Fibroblast of villous mesenchyme (primary cell): ENCODE measurements at places on chromosomes 13 and 19. TPM values are rescaled to one million over a fixed set of nuclear protein-coding genes. Genes with fewer than 3 reads are reported as not detected.

ZNF540 gene
- total RNA-seq, result 0.32 and 0.86 TPM in 2 replicates

PSG2 gene
- 0.32 and 5.2 TPM in 2 replicates for total RNA-seq

GRCh38 chr19:4357095-4357797 is 13.9 kb downstream of the MPND start:
- DNase-seq, result no peak

TNNT1 gene
- total RNA-seq, result under 0.01 and 0.64 TPM in 2 replicates

GPR180 gene
- total RNA-seq, result 12.6 and 28.1 TPM in 2 replicates

- DNase-seq, result no peak
These were observed 78.9 kb downstream of the ZNF100 start for GRCh38 chr19:21688464-21688863.

DNA sequence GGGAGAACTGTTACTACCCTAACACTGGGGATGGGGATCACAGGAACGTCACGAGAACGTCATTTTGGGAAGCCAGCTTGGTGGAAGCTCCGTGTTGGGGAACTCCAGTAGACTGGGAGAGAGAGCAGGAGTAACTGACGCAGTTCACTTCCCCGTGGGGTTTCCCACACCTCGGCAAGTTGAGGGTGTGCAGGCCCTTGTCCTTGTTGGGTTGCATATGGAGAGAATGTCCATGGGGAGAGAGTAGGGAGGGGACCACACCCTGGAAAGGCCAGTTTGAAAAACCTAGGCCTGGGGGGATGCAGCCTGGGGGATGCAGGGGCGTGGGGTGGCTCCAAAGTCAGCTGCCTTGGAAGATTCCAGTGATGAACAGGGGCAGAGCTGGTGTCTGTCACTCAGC is 50.7 kb upstream of the MCF2L start:
- DNase-seq, result no peak

DNA sequence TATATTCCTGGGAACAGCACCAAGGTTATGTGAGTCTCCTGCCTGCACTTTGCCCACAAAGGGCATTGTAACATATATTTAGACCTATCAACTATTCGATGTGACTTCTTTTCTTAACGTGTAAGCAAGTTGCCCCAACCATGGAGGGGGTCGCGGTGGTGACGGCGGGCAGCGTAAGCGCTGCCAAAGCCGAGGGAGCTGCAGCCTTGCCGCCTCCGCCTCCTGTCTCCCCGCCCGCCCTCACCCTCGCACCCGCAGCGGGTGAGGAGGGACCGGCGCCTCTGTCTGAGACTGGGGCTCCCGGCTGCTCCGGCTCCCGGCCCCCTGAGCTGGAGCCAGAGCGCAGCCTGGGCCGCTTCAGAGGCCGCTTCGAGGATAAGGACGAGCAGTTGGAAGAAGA is 59.0 kb downstream of the ZNF676 start:
- no peak for DNase-seq

- no peak for DNase-seq
These were observed 32.6 kb upstream of the SLC46A3 start for GRCh38 chr13:28751175-28751960.

- no peak for DNase-seq
These were observed 64.8 kb downstream of the DHRS12 start for GRCh38 chr13:51739027-51739764.

SOX21 gene
- total RNA-seq, result not detected in 2 replicates

NLRP5 gene
- not detected in 2 replicates for total RNA-seq

DNA sequence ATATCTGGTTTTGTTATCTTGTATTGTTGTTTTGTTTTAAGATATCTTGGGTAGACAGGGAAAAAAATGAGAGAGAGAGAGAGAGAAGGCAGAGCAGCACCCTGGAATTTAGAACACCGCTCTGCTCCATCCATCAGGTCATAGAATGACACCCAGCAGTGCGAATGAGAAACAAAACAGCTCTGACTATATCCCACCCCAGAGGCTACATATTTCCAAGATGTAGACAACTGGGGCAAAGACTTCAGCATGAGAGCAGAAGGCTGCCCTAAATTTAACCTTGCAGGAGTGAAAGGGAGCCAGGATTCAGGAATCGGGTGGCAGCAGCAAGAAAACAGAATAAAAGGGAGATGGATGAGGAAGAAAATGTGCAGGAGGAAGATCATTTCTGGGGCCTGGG is 46.5 kb downstream of the TNFSF13B start:
- no peak for DNase-seq

- DNase-seq, result no peak
These were observed 28.0 kb upstream of the RB1 start for GRCh38 chr13:48275507-48275906.

LAIR2 gene
- not detected in 2 replicates for total RNA-seq

DNA sequence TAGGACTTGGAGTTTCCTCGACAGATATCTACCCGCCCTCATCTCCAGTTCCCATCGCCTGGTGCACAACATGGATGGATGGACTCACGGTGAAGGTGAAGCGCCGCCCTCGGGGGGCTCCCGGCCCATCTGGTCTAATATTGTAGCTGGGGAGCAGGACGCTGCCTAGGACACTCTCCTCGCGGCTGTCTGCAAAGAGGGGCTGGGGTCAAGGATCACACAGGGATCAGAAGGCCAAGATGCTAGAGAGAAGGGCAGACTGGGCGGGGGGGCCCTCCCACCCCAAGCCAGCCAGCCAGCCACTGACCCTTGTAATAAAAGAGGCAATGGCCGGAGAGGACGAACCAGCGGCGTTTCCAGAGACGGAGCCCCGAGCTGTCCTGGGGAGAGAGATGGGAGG is 7.1 kb downstream of the PLEKHA4 start:
- no peak for DNase-seq

DNA sequence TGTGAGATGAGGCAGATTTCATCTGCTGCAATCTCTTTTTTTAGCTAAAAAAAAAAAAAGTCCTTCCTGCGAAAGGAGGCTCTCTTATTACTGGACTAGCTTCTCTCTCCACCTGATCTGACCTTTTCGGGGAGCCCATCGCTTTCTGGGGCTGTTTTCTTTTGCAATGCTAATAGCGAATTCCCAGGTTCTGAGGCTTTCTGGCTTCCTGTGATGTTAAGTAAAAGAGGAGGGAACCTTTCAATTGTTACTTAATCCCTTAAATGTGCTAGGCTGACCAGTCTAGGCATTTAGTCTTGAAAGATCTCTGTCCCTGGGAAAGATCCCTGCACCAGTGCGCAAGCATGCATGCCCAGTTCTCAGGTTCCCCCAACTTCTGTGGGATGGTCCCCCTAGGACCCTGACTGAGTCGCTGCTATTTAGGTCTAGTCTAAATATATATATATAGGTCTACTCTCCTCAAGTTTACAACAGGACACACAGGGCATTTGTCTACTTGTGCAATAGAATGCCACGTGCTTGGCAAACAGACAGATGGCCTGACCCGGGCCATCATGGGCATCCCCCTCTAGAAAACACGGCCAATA is 224.7 kb downstream of the ZNF536 start:
- DNase-seq, result no peak

C19orf81 gene
- total RNA-seq, result 0.97 TPM in 1 of 2 replicates, not detected in the other

TUBB4A gene
- not detected in 2 replicates for total RNA-seq

- no peak for DNase-seq
These were observed 17.7 kb upstream of the ANKRD10 start for GRCh38 chr13:110932588-110932987.

DNA sequence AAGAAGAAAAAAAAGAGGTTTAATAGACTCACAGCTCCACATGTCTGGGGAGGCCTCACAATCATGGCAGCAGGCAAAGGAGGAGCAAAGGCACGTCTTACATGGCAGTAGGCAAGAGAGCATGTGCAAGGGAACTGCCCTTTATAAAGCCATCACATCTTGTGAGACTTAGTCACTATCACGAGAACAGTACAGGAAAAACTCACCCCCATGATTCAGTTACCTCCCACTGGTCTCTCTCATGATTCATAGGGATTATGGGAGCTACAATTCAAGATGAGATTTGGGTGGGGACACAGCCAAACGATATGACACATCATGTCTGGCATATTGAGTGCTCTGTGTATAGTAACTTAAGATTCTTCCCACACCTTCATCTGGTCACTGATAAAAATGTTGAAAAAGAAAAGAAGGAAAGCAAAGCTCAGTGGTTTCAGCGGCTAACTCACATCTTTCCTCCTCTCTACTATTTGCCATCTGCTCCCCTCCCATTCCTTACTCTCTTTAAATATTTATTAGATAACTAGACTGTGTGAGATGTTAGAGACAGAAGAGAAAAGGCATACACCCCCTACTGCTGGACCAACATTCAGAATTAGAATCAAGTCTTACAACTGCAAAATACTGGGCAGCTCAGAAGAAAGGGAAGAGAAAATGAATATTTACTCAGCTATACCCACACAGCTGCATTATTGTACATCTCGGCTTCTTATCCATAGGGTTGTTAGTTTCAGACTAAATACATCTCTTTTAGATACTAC is 60.1 kb upstream of the AKAP11 start:
- peak; percentile 7 for DNase-seq

DNA sequence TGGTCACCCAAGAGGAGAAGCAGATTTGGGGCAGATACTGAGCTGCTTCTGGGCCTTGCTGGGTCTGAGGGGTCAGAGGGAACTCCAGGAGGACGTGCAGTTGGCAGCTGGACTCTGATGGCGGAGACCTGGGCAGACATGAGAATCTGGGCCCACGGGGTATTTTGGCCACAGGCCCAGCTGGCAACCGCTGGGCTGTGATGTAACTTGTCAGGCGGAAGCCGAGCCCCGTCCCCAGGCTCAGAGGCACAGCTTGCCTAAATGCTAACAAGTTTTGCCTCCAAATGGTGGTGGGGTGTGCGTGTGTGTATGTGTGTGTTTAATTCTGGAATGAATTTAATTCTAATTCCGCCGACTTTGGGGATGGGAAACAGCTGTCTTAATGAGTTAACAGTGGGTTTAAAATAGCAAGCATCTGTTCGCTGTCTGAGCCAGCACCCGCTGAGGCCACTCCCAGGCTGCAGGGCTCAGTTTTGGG is 11.6 kb downstream of the ZNRF4 start:
- DNase-seq, result no peak

GRCh38 chr13:40368127-40368891 is 298.1 kb downstream of the FOXO1 start:
- DNase-seq, result no peak

ZNF835 gene
- total RNA-seq, result 0.32 TPM in 1 of 2 replicates, not detected in the other

DMKN gene
- total RNA-seq, result 0.97 and 2.2 TPM in 2 replicates

GRCh38 chr19:2243274-2244124 is 5.6 kb upstream of the AMH start:
- DNase-seq, result no peak

ZNF566 gene
- total RNA-seq, result 8.4 and 11.2 TPM in 2 replicates

GRCh38 chr13:23751195-23751594 is 138.0 kb downstream of the MIPEP start:
- DNase-seq, result peak; percentile 36

APOC1 gene
- 1.3 and 2.6 TPM in 2 replicates for total RNA-seq

F7 gene
- total RNA-seq, result not detected in 2 replicates

DNA sequence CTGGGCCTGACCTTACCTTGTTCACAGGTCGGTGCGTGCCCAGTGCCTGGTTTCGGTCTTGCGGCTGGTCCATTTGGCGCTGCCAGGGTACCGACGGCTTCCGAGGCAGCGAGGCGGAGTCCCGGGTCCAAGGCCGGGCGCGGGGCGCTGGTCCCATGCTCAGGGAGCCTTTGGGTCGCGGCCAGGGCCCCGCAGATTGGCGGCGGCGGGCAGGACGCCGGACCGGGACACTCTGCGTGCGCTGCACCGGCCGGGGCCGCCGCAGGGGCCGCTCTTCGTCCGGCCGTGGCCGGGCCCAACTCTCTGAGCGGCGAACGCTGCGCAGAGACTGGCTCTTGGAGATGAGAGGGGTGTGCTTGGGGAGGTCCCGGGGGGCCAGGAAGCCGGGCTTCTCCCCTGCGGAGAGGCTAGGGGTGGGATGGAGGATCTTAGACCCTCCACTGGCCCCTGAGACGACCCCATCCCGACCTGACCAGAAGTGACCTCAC is 3.4 kb upstream of the WIZ start:
- no peak for DNase-seq

DNA sequence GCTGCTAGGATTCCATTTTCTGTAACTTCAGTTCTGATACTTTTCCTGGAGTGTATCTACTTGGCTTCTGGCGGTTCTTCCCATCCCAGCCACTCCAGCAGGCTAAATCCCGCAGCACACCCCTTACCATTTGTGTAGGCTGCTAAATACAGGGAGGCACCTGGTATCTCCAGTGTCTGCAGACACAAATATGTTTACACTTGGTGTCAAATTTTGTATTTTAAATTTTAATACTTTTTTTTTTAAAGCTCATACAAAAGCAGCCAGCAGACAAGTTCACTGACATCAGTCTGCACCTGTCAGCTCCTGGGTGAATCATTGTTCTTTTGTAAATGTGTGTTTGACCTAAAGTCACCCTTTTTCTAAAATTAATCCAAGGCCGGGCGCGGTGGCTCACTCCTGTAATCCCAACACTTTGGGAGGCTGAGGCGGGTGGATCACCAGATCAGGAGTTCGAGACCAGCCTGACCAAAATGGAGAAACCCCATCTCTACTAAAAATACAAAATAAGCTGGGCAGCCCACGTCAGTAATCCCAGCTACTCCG is 3.4 kb upstream of the ZSCAN4 start:
- DNase-seq, result no peak

KLK2 gene
- not detected in 2 replicates for total RNA-seq

- peak; percentile 16 for DNase-seq
These were observed 3.4 kb upstream of the ZNF333 start for GRCh38 chr19:14686411-14686810.

- no peak for DNase-seq
These were observed 57.7 kb upstream of the NBEA start for GRCh38 chr13:34884366-34884765.

GRCh38 chr19:58551123-58551497 is 3.8 kb downstream of the CHMP2A start:
- DNase-seq, result no peak

ATP4A gene
- total RNA-seq, result not detected in 2 replicates

GRCh38 chr13:37202264-37202663 is 96.8 kb upstream of the CSNK1A1L start:
- peak; percentile 29 for DNase-seq

ZNF729 gene
- total RNA-seq, result not detected in 2 replicates

DNA sequence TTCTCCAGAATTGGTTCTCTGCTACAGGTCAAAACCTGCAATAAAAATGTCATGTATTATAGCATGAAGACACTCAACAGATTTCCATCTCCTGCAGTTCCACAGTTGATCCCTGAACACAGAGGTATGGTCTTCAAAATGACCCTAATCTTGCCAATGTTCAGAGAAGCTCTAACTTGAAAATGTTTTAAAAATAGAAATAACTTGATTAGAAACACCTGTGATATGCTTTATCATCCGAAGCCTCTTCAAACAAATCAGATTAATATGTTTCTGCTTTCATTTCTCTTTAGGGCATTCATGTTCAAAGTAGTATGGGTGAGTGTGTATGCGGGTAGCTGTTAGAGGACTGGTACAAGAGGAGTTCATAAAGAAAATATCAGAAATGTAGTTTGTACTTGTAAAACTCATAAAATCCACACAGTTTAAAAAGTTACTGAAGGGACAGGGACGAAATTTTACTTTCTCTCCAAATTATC is 60.4 kb downstream of the KCNRG start:
- DNase-seq, result peak; percentile 53

CGB8 gene
- total RNA-seq, result not detected in 2 replicates

CYP2A6 gene
- not detected in 2 replicates for total RNA-seq

DNA sequence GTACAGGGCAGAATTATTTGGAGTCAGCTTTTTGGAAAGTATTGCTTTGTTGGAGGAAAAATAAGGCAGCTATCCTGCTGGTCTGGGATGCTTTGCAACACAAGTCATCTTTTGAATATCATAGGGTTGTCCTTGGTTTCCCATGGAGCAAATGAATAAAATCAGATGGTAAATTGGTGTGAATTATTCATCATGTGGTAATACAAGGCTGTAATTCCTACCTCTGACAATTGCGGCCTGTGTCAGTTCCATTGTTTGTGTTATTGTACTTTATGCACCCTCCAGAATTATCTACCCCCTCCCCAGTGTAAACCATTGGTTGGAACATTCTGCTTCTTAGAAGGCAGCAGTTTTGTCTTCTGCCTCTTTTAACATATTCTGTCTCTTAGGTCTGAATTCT is 46.2 kb downstream of the RNASEH2B start:
- DNase-seq, result no peak
